ENCODE measurements at places on chromosomes 1 and 21.
A peak's percentile ranks its signal among the peaks of the same experiment; 100 is the strongest.

DNA sequence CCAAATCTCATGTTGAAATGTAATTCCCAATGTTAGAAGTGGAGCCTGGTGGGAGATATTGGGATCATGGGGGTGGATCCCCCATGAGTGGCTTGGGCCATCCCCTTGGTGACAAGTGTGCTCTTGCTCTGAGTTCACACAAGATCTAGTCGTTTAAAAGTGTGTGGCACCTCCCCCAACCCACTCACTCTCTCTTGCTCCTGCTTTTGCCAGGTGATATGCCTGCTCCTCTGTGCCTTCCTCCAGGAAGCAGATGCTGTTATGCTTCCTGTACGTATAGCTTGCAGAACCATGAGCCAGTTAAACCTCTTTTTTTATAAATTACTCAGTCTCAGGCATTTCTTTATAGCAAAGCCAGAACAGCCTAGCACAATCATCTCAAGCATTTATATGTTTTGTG lies 23.0 kb upstream of the HSPA13 start:
- DNase-seq: no peak

GRCh38 chr1:212630158-212630900 lies 21.8 kb downstream of the ATF3 start:
- peak; percentile 55 for DNase-seq

- no peak for DNase-seq
These were observed 7.9 kb upstream of the SH3GLB1 start for GRCh38 chr1:86696522-86696921.

- no peak for DNase-seq
These were observed 142.5 kb downstream of the TIAM1 start for GRCh38 chr21:31201548-31201947.

DNA sequence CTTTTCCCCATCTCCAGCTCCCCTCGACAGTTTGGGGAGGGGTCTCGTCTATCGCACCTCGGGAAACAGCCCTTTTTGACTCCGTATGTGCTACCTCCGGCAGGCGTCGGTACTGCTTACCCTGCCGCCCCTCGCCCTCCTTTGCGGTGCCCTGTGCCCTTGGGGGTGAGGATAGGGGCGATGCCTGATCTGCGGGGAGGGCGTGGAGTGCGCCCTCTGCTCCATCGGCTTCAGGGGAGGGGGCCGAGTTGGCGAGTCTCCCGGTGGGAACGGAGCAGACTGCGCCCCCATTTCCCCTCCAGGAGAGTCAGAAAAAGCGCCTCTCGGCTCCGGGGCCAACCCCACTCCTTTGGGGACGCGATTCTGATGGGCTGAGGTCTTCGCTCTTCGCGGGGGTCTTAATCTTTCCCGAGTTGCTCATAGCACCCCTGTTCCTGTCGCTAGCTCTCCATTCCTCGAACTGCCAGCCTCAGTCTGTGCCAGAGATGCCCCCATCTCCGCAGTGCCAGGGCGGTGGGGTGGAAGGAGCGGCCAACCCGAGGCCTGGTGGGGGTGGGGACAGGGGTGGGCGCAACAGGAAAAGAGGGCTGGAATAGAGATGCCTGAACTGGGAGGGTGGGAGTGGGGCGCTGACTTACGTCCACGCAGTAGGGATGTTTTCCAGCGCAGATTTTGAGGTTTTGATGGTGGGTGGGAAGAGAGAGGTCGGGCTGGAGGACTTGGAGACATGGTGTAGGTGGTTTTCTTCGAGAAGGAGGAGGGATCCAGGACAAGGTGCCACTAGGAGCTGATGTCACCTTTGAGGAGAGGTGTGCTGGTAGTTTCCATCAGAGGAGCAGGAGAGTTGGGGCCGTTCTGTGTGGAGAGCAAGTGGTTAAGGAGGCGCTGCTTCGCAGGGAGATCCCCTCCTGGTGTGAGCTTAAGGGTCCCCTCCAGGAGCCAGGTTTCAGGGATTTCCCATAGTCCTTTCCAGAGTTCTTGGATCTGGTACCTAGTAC lies 674 bp downstream of the PPFIA4 start:
- DNase-seq: peak; percentile 10

- no peak for DNase-seq
These were observed 58.5 kb downstream of the TYW3 start for GRCh38 chr1:74791491-74791890.

DNA sequence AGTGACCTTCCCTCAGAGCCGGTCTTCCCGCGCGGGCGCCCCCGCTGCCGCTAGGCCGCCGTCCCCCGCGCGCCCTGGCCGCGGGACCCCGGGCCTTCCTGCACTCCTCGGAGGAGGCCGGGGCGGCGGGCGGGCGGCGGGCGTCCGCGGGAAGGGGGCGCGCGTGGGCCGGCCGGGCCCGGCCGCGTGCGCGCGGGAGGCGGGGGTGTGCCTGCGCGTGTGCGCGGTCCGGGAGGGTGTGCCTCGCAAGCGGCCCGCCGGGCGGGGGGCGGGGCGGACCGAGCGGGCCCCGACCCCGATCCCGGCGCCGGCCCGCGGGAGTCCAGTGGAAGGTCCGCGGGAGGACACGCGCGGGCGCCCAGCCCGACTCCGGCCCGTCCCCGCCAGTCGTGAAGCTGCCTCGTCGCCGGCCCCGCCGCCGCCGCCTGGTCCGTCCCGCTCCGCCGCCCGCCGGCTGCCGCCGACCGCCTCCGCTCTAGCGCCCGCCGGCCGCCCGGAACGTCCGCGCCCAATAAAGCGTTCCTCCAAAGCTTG lies 438 bp downstream of the MRPS6 start:
- peak; percentile 27 for DNase-seq

Measured in 8988T (cell line).